ENCODE measurements at places on chromosomes 2 and 18.

- DNase-seq: no peak
These were observed 480.3 kb downstream of the DSC3 start for GRCh38 chr18:30562231-30562630.

DNA sequence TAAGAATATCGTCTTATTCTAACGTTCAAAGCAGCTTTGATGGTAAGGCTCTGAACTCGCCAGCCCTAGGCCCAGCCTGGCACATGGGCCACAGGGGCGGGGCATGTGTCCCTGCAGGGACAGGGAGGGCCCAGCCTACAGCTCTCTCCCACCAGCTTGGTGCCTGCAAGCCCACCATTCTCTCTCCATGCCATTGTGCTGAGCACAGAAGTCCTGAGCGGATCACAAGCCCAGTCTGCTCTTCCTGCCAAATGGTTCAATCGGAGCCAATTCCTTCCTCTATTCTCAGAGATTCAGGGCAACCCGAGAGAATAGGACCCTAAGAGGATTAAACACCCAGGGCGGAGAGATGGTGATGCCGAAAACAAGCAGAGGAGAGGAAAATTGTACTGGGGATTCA, 50.3 kb upstream of the APCDD1 start:
- DNase-seq: no peak

DNA sequence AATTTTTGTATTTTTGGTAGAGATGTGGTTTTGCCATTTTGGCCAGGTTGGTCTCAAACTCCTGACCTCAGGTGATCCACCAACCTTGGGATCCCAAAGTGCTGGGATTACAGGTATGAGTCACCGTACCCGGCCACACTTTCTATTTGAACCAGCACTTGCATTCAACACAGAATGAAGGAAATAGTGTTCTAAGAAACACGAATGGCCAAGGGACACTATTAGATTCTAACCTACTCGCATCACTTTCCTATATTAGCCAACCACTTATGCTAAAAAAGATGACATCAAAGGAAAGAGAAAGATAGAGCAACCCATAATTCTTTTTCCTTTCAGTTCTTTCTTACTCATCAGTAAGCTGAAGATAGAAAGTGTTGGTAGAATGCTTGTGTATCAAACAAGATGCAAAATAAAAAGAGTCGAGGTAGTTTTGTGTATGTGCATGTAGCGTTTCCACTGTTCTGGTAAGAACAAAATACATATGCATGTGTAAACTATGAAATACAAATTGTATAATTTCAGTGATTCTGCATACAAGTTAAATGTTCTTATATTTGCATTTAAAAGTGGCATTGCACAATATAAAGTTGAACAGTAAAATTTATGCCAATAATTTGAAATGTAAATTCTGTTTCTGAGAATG, 247.6 kb downstream of the CDCA7 start:
- no peak for DNase-seq

DNA sequence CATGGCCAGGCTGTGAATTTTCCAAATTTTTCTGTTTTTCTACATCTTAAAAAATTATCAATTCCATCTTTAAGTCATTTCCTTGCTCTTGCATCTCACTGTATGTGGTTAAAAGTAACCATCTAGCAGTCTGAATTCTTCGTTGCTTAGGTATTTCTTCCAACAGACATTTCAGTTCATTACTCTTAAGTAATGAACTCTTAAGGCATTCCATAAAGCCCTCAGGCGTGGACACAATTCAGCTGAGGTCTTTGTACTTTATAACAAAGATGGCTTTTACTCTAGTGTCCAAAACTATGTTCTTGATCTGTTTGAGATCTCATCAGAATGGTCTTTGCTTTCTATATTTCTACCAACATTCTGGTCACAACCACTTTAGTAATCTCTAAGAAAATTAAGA, 253.9 kb upstream of the GCFC2 start:
- no peak for DNase-seq

DNA sequence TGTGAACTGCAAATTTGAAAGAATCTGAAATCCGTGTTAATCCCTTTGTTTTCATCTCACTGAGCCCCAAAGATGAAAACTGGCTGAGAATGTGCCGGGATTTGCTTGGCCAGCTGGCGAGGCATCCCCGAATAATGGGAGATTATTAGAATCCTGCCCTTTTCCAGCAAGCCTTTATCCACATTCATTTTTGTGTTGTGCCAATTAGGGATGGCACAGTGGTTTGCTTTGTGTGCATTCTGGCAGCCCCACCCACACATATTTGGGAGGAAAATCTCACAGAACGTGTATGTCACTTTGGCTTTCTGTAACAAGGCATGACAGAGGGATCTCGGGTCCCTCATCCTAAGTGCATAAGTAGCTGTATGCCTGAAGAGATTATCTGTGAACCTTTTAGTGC, 405.8 kb upstream of the FAM98A start:
- DNase-seq: no peak
